ENCODE measurements at places on chromosomes 2 and 18. TPM values are rescaled to one million over a fixed set of nuclear protein-coding genes. Genes with fewer than 3 reads are reported as not detected.

The SLC19A3 gene
- total RNA-seq: not detected

The VWA3B gene
- total RNA-seq: not detected

The RUFY4 gene
- total RNA-seq: not detected

DNA sequence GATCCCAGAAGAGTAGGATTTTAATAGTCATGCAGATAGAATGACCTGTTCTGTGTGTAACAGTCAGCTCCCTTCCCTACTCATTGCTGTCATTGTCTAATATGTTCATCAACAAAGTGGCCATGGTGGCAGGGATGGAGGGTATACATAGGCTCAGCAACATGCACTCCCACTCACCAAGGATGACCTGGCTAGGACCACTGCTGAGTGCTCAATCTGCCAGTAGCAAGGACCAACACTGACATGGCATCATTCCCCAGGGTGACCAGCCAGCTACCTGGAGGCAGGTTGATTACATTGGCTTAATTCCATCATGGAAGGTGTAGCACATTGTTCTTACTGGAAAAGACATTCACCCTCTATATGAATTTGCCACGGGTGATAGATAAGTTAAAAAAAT lies 401.7 kb upstream of the CELF4 start:
- no peak for DNase-seq

- no peak for DNase-seq
Observed at GRCh38 chr2:234999740-235000425, 48.1 kb downstream of the SH3BP4 start.

GRCh38 chr2:222673883-222674282 lies 2.4 kb downstream of the MOGAT1 start:
- no peak for DNase-seq

GRCh38 chr2:81976998-81977397 lies 1672.4 kb upstream of the LRRTM1 start:
- DNase-seq: no peak

Measured in RPMI7951 (cell line).